ENCODE measurements at places on chromosomes 7 and 10.

GRCh38 chr10:93816123-93816747 lies 58.5 kb downstream of the LGI1 start:
- DNase-seq = no peak

DNA sequence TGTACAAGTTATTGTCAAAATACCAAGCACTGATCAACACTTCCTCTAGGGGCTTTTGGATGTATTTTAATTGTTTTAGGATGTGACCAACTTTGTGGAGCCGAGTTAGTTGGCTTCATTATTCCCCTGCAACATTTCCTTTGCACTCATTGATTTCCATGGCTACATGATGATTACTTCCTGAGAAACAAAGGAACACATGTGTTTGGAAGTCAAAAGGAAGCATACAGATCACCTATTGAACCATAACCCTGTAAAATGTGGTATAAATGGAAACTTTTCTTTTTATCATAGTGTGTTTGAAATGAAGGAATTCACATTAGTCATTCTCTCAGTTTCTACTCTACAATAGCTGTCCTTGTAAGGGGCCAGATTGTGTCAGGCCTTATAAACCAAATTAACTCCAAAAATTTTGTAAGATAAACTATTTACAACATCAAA lies 32.2 kb upstream of the EXOC6 start:
- no peak for DNase-seq

- no peak for DNase-seq
Observed at GRCh38 chr10:71649631-71650030, 69.9 kb downstream of the C10orf105 start.

- no peak for DNase-seq
Observed at GRCh38 chr10:75367021-75367487, 34.5 kb downstream of the ZNF503 start.

DNA sequence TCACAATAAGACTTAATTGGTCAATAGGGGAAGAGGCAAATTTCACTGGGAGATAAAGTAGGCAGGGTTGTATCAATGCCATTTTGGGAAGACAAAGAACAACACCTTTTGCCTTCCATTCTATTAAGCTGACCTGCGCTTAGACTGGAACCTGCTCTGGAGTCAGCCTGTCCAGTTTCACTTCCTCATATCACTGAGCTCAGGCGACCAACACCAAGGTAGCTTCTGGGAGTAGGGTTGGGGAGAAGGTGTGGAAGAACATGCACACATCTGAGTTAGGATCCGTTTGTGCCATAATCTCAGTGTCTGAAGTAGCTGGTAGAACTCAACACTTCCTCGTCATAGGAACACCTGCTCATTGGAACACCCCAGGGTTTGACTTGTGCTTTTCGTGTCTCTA lies 527.4 kb upstream of the IGFBP3 start:
- no peak for DNase-seq

GRCh38 chr7:151197932-151198331 lies 10.9 kb upstream of the ASB10 start:
- DNase-seq = no peak

GRCh38 chr7:76296743-76297740 lies 5.4 kb upstream of the HSPB1 start:
- DNase-seq = no peak

DNA sequence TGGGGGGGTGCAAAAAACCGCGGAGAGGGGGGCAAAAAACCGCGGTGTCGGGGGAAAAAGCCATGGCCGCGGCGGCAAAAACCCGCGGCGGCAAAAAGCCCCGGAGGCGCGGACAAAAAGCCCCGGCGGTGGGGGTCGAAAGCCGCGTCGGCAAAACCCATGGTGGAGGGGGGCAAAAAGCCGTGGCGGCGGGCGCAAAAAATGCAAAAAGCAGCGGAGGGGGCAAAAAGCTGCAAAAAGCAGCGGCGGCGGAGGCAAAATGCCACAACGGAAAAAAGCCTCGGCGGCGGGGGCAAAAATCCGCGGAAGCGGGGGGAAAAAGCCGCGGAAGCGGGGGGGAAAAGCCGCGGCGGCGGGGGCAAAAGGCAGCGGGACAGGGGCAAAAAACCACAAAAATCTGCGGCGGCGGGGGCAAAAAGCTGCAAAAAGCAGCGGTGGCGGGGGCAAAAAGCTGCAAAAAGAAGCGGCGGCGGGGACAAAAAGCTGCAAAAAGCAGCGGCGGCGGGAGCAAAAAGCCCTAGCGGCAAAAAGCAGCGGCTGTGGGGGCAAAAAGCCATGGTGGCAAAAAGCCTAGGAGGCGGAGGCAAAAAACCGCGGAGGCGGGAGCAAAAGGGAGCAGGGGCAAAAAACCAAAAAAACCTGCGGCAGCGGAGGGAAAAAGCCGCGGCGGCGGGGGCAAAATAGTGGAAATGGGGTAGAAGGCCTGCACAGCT lies 418.9 kb downstream of the ZNF716 start:
- no peak for DNase-seq

GRCh38 chr10:102537367-102537766 lies 33.6 kb downstream of the SUFU start:
- no peak for DNase-seq

GRCh38 chr7:23338863-23339262 lies 39.7 kb downstream of the MALSU1 start:
- DNase-seq = no peak

GRCh38 chr7:93196336-93196735 lies 29.9 kb downstream of the HEPACAM2 start:
- DNase-seq = no peak

- no peak for DNase-seq
Observed at GRCh38 chr7:142025896-142026295, 30.2 kb downstream of the MGAM start.

- peak; percentile 46 for DNase-seq
Observed at GRCh38 chr10:49325131-49325915, 26.4 kb downstream of the C10orf71 start.

GRCh38 chr7:106598663-106599342 lies 62.2 kb downstream of the CCDC71L start:
- DNase-seq = no peak

DNA sequence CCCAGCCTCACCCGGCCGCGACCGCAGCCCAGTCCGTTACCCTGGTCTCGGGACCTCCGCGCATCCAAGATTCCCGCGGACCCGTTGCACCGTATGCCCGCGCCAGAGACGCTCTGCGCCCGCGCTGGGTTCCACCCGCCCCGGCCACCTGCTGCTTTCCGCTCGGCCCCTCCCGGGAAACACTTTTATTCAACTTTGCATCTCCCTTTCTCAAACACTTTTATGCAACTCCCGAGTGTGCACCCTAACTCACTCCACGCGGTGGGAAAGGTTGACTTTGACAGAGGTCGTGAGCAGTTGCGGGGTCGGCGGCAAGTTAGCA lies at the start of gene ODAD2:
TSS of gene ODAD2 (minus strand) at position 126 of the 322 bp plus-strand sequence. CDS start 3,937 bp downstream, outside the sequence.
- peak; percentile 67 for DNase-seq

DNA sequence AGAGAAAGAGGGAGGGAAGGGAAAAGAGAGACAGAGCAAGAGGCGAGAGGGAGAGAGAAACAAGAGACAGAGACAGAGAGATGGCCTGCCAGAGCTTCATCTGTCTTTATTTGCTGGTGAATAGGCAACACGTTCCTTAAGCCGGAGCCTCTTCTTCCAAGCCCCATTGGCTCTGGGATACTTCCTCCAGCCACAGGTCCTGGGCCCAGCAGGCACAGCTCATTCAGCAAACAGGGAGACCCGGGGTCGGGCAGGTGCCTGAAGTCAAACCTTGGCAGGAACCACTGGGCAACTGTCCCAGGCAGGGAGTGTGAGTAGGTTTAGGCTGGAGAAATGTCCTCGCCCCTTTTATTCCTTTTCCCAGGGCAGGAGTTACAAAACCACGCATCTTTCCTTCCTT lies 68.2 kb downstream of the MYL10 start:
- peak; percentile 40 for DNase-seq

GRCh38 chr10:9038146-9038714 lies 983.7 kb downstream of the GATA3 start:
- DNase-seq = no peak

DNA sequence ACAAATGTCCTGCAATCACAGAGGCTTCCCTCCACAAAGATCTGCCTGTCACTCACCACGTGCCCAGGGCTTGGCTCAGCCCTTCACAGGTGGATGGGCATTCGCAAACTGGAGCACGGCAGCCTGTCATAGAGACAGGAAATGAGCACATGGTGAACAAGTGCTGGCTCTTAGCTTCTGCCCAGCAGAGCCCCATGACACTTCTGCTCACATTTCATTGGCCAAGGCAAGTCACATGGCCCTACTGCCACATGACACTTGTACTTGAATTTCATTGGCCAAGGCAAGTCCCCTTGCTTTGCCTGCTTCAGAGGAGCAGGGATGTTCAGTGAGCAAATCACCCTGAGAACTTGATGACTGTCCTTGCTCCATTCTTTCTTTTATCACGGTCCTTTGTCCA lies 110.8 kb upstream of the PPP2R2D start:
- DNase-seq = peak; percentile 22

- no peak for DNase-seq
Observed at GRCh38 chr7:104299777-104300176, 28.6 kb upstream of the LHFPL3 start.

DNA sequence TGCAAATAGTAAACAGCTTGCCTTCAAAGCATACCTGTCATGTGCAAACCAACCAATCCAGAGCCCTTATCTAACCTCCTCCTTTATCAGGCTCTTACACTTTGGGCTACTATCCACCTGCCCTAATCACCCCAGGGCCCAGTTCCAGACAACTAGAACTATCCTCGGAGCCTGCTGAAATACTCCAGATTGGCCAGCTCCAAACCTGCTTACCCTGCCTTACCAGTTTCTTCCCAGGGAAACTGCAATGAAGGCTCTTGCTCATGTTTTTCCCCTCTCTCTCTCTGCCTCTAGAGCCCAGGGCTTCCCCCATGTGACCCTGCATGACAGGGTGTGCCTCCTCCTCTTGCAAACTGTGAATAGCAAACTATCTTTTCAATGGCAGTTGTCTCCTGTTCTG lies 81.4 kb upstream of the CAPZA2 start:
- DNase-seq = no peak

- DNase-seq = no peak
Observed at GRCh38 chr7:10940704-10941355, 32.8 kb upstream of the PHF14 start.

GRCh38 chr10:10758306-10758705 lies 259.4 kb upstream of the CELF2 start:
- no peak for DNase-seq

- no peak for DNase-seq
Observed at GRCh38 chr10:50503661-50504320, 120.0 kb downstream of the SGMS1 start.

DNA sequence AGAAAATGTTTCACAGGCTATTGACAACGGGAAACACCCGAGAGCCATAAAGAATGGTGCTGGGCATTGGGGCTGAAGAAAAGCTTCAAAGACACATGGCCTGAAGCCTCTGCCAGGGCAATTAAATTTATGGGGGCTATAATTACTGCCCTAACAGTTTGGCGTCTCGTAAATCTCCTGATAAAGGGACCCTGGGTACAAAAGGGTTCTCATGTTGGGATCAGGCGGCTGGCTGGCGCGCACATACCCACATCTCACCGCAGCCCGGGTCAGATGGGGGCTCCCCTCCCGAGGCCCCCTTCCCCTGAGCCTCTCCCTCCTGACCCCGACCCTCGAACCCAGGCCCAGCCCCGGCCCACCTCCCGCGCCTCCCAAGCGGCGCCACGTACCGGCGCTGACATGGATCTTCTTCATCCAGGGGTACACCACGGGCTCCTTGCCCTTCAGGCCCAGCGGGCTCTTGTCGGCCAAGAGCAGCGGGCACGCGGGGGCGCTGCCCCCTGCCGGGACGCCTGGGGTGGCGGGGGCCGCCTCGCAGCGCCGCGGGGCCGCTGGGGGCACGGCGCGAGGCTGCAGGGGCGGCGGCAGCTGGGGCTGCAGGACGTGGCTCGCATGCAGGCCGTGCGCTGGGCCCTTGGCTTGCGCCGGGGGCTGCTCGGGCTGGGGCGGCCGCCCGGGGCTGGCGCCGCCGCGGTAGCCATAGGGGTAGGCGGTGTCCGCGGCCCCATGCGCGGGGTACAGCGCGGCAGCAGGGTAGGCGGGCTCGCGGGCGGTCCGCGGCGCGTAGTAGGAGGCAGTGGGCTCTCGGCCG lies 623 bp downstream of the HOXA4 start:
- peak; percentile 74 for DNase-seq

DNA sequence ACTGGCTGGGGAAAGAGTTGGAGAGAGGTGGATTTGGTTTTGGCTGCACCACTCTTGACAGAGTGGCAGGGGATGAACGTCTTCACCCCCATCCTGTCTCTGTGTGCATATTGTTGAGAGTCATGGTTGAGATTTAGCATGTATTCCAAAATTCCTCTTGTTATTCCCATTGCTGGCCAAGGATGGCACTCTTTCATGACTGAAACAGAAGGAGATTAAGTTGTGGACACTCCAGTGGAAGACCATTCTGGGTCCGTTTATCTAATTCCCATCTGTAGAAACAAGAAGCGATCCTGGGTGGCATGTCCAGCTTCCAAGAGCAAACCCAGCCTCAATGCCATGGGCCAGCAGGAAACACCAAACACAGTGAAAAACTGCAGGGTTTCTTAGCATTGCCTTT lies 469.0 kb upstream of the IGFBP3 start:
- DNase-seq = no peak

- no peak for DNase-seq
Observed at GRCh38 chr10:83954193-83954799, 185.0 kb upstream of the GHITM start.

GRCh38 chr7:17946591-17946990 lies 6.3 kb upstream of the SNX13 start:
- DNase-seq = no peak

DNA sequence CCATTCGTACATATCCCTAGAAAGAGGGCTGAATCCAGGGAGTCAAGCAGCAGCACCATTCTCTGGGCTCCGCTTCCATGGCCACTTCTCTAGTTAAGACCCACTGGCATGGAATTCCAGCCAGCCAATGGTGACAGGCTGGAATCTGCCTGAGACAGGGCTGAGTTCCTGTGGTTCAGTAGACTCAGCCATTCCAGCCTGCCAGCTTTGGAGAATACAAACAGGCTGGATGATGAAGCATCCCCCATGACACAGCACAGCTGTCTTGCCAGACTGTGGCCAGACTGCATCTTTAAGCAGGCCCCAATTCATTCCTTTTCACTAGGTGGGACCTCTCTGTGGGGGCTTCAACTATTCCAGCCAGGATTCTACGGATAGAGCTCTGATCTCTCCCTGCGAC lies 329.6 kb downstream of the XPNPEP1 start:
- DNase-seq = no peak

DNA sequence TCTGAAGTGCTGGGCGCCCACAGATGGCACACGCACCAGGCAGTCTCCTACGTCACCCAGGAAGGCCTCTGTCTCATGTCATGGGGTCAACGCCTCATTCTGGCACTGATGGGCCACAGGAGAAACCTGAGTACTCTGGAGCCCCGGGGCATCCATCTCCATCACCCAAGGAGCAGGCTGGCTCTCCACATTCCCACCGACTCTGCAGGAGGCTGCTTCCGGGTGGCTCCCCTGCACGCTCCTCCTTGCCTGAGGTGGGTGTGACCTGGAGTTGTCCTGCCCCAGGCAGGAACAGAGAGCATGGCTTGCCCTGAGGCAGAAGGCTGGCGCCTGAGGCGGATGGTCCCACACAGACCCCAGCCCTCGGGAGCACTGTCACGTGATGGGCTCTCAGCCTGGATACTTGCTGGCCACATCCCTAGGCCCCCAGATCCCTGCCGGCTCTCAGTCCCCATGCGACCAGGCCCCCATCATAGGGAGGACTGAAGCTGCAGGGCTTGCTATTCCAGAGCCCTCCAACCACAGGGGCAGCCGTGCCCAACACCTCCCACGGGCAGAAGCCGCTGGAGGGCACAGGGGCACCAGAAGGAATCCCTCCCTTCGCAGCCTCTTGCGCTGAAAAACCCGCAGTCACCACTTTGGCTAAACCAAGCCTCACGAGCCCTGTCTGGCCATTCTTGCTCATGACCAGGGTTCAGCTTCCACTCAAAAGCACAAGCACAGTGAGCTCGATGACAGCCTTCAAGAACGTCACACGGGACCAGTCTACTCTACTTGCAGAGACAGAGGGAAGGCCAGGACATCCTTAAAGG lies 80.7 kb downstream of the MAD1L1 start:
- DNase-seq = no peak
